Progenitor cell of endocrine pancreas (in vitro differentiated cells): ENCODE measurements at places on chromosomes 11 and 22.
A peak's percentile ranks its signal among the peaks of the same experiment; 100 is the strongest.

GRCh38 chr11:28106353-28107043 is 1.5 kb downstream of the KIF18A start:
- no peak for DNase-seq

DNA sequence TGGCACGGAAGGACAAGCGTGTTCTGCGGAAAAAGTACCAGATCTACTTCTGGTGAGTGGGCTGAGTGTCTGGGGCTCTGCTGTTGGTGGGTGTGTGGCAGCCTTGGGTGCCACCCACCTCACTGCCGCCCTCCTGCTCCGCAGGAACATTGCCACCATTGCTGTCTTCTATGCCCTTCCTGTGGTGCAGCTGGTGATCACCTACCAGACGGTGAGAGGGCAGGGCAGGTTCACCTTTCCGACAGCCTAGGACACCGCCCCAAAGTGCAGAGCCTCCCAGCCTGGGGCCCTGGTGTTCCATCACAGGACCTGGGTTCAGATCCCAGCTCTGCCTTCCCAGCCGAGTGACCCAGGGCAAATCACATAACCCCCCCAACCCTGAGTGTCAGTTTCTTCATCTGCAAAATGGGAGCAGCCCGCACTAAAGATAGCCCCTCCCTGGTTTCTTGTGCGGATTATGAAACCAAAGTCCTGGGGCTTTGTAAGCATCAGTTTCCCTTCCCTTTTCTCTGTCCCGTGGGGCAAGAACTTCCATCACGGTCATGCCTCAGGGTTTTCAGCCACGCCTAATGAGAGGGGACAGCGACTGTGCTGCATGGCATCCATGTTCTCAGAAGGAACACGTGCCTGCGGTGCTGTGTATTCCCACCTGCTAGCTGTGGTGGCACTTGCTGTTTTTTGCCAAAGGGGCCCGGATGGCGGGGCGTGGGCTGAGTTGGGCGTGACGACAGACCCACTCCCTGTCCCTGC is 9.8 kb upstream of the TAGLN start:
- DNase-seq, result no peak

- no peak for DNase-seq
Observed at GRCh38 chr22:39428597-39429071, 28.2 kb upstream of the MGAT3 start.

DNA sequence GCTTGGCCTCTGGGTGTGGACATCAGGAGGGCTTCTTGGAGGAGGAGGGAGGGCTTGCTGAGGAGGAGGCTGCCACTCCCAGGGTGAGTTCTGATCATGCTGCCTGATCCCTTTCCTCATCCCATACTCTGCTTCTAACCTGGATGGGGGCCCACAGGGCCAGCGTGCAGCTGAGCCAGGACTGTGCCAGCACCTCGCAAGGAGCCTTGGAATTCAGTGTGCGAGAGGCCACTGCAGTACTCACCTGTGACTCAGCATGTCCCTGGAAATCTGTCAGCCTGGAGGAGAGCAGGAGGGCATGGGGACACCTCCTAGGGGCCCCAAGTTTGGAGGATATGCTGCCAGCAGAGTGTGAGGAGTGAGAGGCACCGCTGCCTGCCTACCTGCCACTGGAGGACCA is 4.2 kb upstream of the GAB4 start:
- DNase-seq, result no peak

GRCh38 chr11:1546536-1547466 is 25.3 kb downstream of the DUSP8 start:
- DNase-seq, result peak; percentile 41

DNA sequence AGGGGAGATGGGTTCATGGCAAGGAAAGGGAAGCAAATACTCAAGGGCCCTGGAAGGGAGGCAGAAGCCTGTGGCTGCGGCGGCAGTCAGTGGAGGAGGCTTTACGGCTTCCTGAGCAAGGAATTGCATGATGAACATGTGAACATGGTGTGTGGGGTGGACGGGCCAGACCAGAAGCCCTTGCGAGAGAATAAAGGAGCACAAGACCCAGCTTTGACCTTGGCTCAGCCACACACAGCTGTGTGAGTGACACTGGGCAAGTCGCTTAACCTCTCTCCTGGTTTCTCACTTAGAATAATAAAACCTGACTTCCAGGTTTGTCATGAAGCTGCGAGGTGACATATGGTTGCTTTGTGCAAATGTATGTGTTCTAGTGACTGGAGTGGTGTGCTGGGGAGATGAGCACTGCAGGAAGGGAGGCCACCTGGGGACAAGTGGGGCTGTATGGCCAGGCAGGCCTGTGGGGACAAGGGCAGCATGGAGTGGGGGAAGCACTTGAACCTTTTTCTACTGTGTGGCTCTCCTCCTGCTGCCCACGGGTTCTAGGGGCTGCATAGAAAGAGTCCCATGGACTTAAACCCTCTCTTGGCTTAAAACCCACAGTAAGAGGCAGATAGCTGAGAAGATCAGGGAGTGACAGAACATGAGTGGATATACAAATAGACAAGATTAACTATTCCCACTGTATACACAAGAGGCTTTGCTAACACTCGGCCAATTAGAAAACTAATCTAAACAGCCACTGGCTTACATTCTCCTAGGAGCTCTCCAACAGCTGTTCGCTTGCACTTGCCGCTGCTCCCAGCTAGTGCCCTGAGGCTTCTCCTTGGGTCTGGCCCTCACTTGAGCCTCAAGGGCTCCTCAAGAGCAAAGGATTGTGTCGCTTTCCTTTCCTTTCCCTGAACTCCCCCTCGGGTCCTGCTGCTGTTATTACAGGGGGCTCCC is 67.3 kb upstream of the CDON start:
- DNase-seq, result no peak

DNA sequence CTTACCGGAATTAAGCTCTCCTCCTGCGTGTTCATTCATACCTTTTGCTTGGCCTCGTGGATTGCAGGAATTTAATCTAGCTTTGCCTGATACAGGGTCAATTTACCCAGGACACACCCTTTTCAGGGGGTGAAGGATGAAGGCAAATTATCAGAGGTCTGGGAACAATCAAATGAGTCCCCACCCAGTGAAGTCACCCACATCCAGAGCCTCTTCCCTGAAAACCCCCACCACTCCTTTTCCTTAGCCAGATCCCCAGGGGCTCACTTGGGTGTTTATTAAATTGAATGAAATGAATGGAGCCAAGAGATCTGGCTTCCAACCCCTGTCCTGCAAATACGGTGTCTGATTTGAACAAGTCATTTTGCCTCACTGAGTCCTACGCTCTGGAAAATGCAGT is 31.0 kb upstream of the LIPT2 start:
- DNase-seq, result no peak

- no peak for DNase-seq
Observed at GRCh38 chr11:113907681-113908080, 3.1 kb downstream of the HTR3B start.

GRCh38 chr22:27554106-27554811 is 247.3 kb downstream of the MN1 start:
- DNase-seq, result no peak

DNA sequence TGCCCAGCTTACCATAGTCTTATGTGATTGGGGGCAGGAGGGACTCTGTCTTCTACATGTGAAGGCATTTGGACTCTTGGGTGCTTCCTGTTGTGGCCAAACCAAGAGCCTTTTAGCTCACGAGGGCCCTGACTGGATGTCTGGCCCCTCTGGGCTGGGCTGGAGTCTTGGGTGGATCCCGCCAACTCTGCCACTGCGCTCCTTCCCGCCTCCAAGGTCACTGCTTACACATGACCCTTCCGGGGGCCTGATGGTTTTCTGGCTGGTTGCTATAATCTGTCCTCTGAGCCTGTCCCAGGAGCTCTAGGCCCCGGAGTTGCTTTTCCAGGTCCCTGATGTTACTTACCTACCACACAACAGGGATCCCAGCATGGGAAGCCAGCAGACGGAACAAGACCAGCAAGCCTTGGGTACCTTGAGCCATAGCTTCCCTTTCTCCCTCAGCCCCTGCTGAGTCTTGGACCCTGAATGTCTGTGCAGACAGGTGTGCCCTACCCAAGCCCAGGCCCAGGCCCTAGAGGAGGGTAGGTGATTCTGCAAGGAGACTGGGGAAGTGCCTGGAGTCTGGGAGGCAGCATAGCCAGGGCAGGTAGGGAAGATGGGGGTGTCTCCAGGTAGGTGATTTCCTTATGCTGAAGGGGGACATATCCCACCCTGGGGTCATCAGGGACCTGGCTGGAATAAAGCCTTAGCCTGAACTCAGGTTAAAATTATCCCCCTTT is 100.3 kb downstream of the TSPAN18 start:
- DNase-seq, result no peak

GRCh38 chr22:23113847-23114720 is 27.7 kb downstream of the RSPH14 start:
- no peak for DNase-seq

- no peak for DNase-seq
Observed at GRCh38 chr11:12696911-12697581, 22.8 kb downstream of the TEAD1 start.

DNA sequence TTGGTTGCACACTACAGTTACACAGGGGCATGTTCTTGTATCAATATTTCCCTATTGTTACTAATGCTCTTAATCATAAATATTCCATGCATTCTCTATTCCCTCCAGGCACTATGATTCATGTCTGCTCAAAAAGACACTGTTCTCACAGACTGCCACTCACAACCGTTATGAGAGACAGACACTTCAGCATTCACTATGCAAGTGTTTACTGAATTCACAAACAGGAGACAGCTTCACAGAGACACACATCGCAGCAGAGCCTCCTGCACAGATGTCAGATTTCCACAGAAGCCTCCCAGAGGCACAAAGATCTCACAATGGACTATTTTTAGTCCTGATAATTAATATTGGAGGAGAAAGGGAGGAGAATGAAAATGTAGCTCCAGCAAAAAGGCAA is 930.4 kb downstream of the OPCML start:
- no peak for DNase-seq
